ENCODE measurements at places on chromosomes 6 and 20. TPM values are rescaled to one million over a fixed set of nuclear protein-coding genes. Genes with fewer than 3 reads are reported as not detected.
A peak's percentile ranks its signal among the peaks of the same experiment; 100 is the strongest.

The SSTR4 gene
- total RNA-seq = not detected

The EPB41L1 gene
- 63.7 TPM for total RNA-seq

The PMEPA1 gene
- total RNA-seq = 12.1 TPM

The TAF4 gene
- total RNA-seq = 111 TPM

The SLC26A8 gene
- total RNA-seq = 66.9 TPM

The ZNF512B gene
- 24.5 TPM for total RNA-seq

The ALDH8A1 gene
- total RNA-seq = 4.9 TPM

The TRIM10 gene
- total RNA-seq = 0.25 TPM

The MEI4 gene
- total RNA-seq = 7.3 TPM

DNA sequence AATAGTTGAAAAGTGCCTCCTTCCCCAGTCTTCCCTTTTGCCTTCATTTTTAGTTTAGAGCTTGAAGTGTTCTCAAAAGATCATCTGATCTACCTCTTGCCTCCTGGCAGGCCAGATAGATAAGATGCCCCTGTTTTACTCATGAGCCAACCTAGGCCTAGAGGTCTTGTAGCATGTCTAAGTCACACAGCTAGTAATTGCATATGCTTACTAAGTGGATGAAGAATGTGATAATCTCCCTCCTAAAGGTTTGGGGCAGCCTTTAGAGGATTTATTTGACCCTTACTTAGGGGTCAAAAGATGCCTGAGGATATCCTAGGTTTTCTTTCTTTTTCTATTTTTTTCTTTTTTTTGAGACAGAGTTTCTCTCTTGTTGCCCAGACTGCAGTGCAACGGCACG is 2.1 kb downstream of the C6orf141 start:
- no peaks in the 10 kb centered on the region for H3K27me3 ChIP-seq
- no peak for DNase-seq
- H3K4me3 ChIP-seq = no peak overlapping the region

GRCh38 chr6:161228096-161228495 is 45.8 kb downstream of the AGPAT4 start:
- DNase-seq = no peak
- peaks cover 12% of the 10 kb centered on the region for H3K4me1 ChIP-seq
- H3K4me3 ChIP-seq = no peak overlapping the region
- no peaks in the 10 kb centered on the region for H3K36me3 ChIP-seq
- H3K27me3 ChIP-seq = no peaks in the 10 kb centered on the region

- no peak for DNase-seq
- no peak overlapping the region for H3K4me3 ChIP-seq
- no peak overlapping the region for H3K27ac ChIP-seq
- H3K36me3 ChIP-seq = no peaks in the 10 kb centered on the region
- no peaks in the 10 kb centered on the region for H3K27me3 ChIP-seq
Observed at GRCh38 chr6:42280966-42281533, 63.4 kb upstream of the MRPS10 start.

DNA sequence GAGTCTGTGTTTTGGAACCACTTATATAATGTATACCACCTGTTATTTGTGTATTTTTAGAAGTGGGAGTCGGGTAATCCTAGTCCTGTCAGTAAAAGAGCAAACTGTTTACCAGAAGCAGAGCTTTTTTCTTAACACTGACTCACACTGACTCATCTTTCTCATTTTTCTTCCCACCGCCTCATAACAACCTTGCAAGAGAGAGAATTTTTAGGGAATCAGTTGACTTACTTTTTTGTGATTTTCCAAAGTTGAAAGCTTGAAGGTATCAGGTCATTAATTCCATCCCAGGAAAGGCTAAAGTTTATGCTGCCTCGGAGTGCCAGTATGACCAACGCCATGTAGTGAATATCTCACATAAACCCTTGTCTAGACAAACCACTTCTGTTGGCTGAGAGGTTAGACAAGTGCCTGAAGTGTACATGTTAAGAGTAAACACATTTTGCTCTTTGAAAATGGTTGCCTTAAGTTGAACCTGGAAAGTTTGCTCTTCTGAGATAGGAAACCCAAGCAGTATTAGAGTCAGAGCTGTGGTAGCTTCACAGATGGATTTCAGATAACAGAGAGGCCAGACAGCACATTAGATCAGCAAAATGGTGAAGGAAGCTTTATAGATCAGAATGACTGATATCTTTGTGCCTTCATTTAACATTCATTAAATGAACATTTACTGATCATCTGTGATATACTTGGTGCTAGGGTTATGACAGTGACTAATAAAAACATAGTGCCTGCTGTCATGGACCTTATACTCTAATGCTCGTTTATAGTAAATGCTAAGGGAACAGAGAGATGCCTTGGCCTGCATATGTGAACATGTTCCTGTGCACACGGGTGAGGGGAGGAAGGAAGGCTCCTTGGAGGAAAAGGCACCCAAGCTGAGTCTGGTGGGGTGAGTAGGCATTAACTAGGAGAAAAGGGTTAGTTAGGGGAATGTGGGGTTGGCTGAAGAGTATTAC is 29.1 kb upstream of the PKIG start:
- no peaks in the 10 kb centered on the region for H3K36me3 ChIP-seq
- H3K27me3 ChIP-seq = no peaks in the 10 kb centered on the region
- no peak overlapping the region for H3K4me3 ChIP-seq
- H3K27ac ChIP-seq = no peak overlapping the region

DNA sequence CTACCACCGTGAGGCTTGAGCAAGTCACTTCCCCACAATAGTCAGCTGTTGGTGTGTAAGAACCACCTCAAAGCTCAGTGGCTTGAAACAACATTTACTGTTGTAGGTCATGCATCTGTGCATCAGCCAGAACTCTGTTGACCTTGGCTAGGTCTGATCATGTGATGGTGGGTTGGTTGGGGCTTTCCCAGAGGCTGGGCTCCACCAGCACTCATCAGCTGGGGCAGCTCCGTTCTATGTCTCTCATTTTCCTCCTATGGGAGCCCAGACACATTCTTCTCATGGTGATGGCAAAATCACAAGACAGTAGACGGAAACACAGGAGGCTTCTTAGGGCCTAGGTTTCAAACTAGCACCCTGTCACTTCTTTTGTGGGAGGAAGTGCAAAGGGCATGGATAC is 42.8 kb upstream of the PSMF1 start:
- DNase-seq = no peak
- H3K27ac ChIP-seq = no peak overlapping the region
- no peak overlapping the region for H3K4me3 ChIP-seq
- H3K27me3 ChIP-seq = no peaks in the 10 kb centered on the region
- H3K4me1 ChIP-seq = no peaks in the 10 kb centered on the region

GRCh38 chr20:37405351-37405897 is 59.5 kb downstream of the SRC start:
- H3K27me3 ChIP-seq = no peaks in the 10 kb centered on the region
- DNase-seq = no peak
- H3K27ac ChIP-seq = no peak overlapping the region
- no peaks in the 10 kb centered on the region for H3K36me3 ChIP-seq
- peaks cover 7% of the 10 kb centered on the region for H3K4me1 ChIP-seq

- no peak overlapping the region for H3K4me3 ChIP-seq
- no peaks in the 10 kb centered on the region for H3K4me1 ChIP-seq
- DNase-seq = no peak
- H3K27ac ChIP-seq = no peak overlapping the region
- H3K27me3 ChIP-seq = no peaks in the 10 kb centered on the region
- no peaks in the 10 kb centered on the region for H3K36me3 ChIP-seq
Observed at GRCh38 chr6:135479601-135480000, 17.9 kb downstream of the AHI1 start.

- no peak overlapping the region for H3K4me3 ChIP-seq
- no peaks in the 10 kb centered on the region for H3K36me3 ChIP-seq
- H3K27ac ChIP-seq = no peak overlapping the region
- DNase-seq = no peak
- H3K4me1 ChIP-seq = no peaks in the 10 kb centered on the region
Observed at GRCh38 chr6:4128072-4128471, 7.3 kb downstream of the ECI2 start.

- H3K4me3 ChIP-seq = no peak overlapping the region
- H3K27ac ChIP-seq = no peak overlapping the region
- H3K27me3 ChIP-seq = no peaks in the 10 kb centered on the region
Observed at GRCh38 chr20:48808382-48809034, 19.3 kb downstream of the PREX1 start.

DNA sequence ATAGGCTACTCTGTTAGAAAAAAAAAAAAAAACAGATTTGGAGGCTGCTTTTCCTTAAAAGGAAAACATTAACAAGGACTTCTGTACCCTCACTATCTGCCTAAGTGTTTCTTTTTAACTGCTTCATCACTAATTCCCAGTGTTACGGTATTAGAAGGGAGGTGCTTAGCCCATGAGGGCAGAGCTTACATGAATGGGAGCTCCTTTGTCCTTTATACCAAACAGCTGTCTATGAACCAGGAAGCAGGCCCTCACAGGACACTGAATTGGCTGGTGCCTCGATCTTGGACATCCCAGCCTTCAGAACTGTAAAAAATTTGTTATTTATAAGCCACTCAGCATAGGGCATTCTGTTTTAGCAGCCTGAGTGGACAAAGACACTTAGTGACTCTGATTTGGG is 215.6 kb upstream of the NRSN1 start:
- no peaks in the 10 kb centered on the region for H3K4me1 ChIP-seq
- DNase-seq = no peak
- H3K27ac ChIP-seq = no peak overlapping the region
- no peaks in the 10 kb centered on the region for H3K27me3 ChIP-seq

GRCh38 chr6:33571637-33572316 is 8.3 kb downstream of the BAK1 start:
- DNase-seq = peak; percentile 41
- peak overlapping the region; percentile 88 for H3K27ac ChIP-seq
- no peaks in the 10 kb centered on the region for H3K27me3 ChIP-seq
- no peaks in the 10 kb centered on the region for H3K36me3 ChIP-seq
- H3K4me3 ChIP-seq = peak overlapping the region; percentile 64
- peaks cover 12% of the 10 kb centered on the region for H3K4me1 ChIP-seq

- no peak for DNase-seq
- H3K4me1 ChIP-seq = no peaks in the 10 kb centered on the region
- no peaks in the 10 kb centered on the region for H3K36me3 ChIP-seq
- no peak overlapping the region for H3K27ac ChIP-seq
- H3K27me3 ChIP-seq = no peaks in the 10 kb centered on the region
- H3K4me3 ChIP-seq = no peak overlapping the region
Observed at GRCh38 chr6:130696806-130697205, 130.4 kb upstream of the SMLR1 start.

GRCh38 chr6:116287689-116288282 is 8.1 kb upstream of the TSPYL1 start:
- H3K36me3 ChIP-seq = no peaks in the 10 kb centered on the region
- no peak overlapping the region for H3K4me3 ChIP-seq

- DNase-seq = no peak
- H3K4me3 ChIP-seq = no peak overlapping the region
- no peaks in the 10 kb centered on the region for H3K36me3 ChIP-seq
- H3K27ac ChIP-seq = no peak overlapping the region
- no peaks in the 10 kb centered on the region for H3K4me1 ChIP-seq
Observed at GRCh38 chr6:133223452-133224029, 17.6 kb upstream of the EYA4 start.

- H3K27me3 ChIP-seq = no peaks in the 10 kb centered on the region
- peaks cover 50% of the 10 kb centered on the region for H3K4me1 ChIP-seq
- H3K4me3 ChIP-seq = no peak overlapping the region
- peak overlapping the region; percentile 73 for H3K27ac ChIP-seq
- no peaks in the 10 kb centered on the region for H3K36me3 ChIP-seq
- peak; percentile 90 for DNase-seq
Observed at GRCh38 chr20:49635166-49635565, 67.2 kb upstream of the PTGIS start.

GRCh38 chr6:47853766-47854165 is 71.9 kb downstream of the OPN5 start:
- DNase-seq = no peak
- no peak overlapping the region for H3K27ac ChIP-seq
- H3K4me1 ChIP-seq = no peaks in the 10 kb centered on the region
- H3K4me3 ChIP-seq = no peak overlapping the region
- no peaks in the 10 kb centered on the region for H3K36me3 ChIP-seq

GRCh38 chr20:47662483-47663353 is 122.6 kb downstream of the SULF2 start:
- DNase-seq = peak; percentile 37
- H3K27ac ChIP-seq = no peak overlapping the region
- H3K4me1 ChIP-seq = peaks cover 46% of the 10 kb centered on the region
- H3K27me3 ChIP-seq = no peaks in the 10 kb centered on the region
- no peak overlapping the region for H3K4me3 ChIP-seq
- no peaks in the 10 kb centered on the region for H3K36me3 ChIP-seq

- DNase-seq = no peak
- H3K4me1 ChIP-seq = peaks cover 6% of the 10 kb centered on the region
- H3K4me3 ChIP-seq = no peak overlapping the region
- no peaks in the 10 kb centered on the region for H3K27me3 ChIP-seq
- H3K36me3 ChIP-seq = no peaks in the 10 kb centered on the region
Observed at GRCh38 chr20:34377072-34377847, 14.2 kb downstream of the ITCH start.

DNA sequence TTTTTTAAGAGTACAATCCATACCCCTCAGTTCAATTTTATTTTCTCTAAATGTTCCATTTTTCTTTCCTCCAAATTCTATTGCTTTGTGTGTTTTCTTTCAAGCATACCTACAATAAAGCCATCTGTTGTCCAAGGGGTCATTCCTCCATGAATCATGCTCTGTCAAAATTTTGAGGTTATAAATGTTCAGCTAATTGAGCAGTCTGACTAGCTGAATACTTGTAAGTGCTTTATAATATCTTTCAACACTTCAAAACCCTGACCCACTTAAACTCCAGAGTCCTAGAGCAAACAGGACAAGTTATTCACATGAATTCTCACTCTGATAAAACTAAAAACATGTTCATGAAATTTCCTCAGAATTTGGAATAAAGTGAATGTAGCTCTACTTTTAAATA is 33.4 kb upstream of the EYA4 start:
- no peaks in the 10 kb centered on the region for H3K4me1 ChIP-seq
- no peak overlapping the region for H3K4me3 ChIP-seq
- no peaks in the 10 kb centered on the region for H3K27me3 ChIP-seq
- DNase-seq = no peak

DNA sequence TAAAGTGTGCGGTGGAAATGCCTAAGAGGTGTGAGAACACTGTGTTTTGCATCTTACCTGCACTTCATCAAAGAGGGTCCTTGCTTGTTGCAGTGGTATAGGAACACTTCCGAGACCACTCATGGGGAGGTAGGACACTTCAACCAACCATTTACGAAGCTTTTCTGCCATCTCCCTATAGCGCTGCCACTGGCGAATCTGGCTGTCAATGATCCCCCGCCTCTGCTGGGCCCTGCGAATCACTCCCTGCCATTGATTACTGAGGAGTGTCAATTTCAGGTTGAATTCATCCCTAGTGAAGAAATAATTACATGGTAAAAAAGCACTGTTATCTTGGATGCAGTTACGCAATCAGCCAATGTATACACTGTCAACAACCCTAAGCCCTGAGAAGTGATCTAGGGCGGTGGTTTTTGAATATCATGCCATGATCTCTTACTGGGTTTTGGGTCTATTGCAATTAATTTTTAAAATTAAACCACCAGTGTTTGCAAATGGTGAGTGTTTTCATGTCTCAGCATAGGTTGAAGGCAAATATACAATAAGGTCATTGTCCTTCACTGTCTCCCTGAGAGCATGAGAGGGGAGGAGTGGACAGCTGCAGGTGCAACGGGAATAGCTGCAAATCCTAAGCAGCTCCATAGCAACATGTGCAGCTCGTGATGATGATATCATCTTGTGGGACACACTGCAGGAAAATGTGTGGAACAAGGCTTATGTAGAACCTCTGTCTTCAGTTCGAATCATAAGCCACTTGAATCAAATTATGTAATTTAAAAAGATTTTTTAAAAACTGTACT is 400.6 kb downstream of the ESR1 start:
- H3K4me3 ChIP-seq = no peak overlapping the region
- no peaks in the 10 kb centered on the region for H3K4me1 ChIP-seq
- no peaks in the 10 kb centered on the region for H3K27me3 ChIP-seq
- no peaks in the 10 kb centered on the region for H3K36me3 ChIP-seq
- no peak overlapping the region for H3K27ac ChIP-seq
